ENCODE measurements at places on chromosomes 2 and 18.
A peak's percentile ranks its signal among the peaks of the same experiment; 100 is the strongest.

GRCh38 chr2:80256782-80257167 lies 47.8 kb downstream of the LRRTM1 start:
- DNase-seq = no peak

DNA sequence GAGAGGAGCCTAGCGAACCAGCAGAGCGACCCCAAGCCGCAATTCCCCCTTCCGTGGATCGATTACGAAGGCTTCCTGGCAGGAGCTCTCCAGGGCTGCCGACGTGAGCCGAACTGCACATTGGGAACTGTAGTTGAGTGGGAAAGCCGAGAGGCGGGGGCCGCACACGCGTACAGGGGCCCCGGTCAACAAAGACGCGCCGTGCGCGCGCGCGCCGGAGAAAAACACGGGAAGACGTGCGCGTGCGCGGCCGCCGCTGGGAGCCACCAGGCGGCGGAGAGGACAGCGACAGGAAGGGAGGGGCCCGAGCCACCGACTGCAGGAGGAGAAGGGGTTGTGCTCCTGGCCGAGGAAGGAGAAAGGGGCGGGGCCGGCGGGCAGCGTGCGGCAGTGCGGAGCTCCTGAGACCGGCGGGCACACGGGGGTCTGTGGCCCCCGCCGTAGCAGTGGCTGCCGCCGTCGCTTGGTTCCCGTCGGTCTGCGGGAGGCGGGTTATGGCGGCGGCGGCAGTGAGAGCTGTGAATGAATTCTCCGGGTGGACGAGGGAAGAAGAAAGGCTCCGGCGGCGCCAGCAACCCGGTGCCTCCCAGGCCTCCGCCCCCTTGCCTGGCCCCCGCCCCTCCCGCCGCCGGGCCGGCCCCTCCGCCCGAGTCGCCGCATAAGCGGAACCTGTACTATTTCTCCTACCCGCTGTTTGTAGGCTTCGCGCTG lies at the start of gene SPAST:
Gene SPAST, plus strand, starts transcription at position 247 of the 711 bp plus-strand sequence. Its CDS starts 276 bp downstream, at position 523.
- peak; percentile 99 for DNase-seq

GRCh38 chr2:134413430-134413829 lies 159.6 kb downstream of the MGAT5 start:
- DNase-seq = no peak

DNA sequence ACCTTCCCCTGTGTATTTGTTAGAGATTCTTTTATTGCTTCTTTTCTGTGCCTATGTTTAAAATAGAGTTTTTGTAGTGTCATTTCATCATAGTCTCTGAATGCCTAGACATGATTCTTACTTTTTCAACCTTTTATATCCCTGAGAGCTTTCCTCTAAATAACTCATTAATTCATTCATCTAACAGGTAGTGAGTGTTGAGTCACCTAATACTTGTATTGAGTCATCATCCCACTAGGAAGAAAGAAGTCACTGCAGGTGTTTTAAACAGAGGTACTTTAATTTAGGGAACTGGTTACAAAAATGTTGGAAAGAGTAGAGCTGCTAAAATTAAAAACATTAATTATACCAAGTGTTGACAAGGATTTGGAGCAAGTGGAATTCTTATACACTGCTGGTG lies 18.5 kb upstream of the NMS start:
- no peak for DNase-seq
